Airway epithelial cell (primary cell): ENCODE measurements at places on chromosomes 13 and 19. TPM values are rescaled to one million over a fixed set of nuclear protein-coding genes. Genes with fewer than 3 reads are reported as not detected.

ALDH16A1 gene
- 37.9 and 44.0 TPM in 2 replicates for total RNA-seq

ASPDH gene
- not detected in 2 replicates for total RNA-seq

IRS2 gene
- 9.6 and 13.5 TPM in 2 replicates for total RNA-seq

TMPRSS9 gene
- 0.05 TPM in 1 of 2 replicates, not detected in the other for total RNA-seq

SHISA7 gene
- not detected in 2 replicates for total RNA-seq

AKAP8L gene
- total RNA-seq, result 66.4 and 69.1 TPM in 2 replicates

OSCAR gene
- total RNA-seq, result 0.19 and 0.21 TPM in 2 replicates

YIF1B gene
- 68.6 and 74.6 TPM in 2 replicates for total RNA-seq

LYPD3 gene
- total RNA-seq, result 288 and 344 TPM in 2 replicates

RNASEH2A gene
- 39.0 and 42.2 TPM in 2 replicates for total RNA-seq

AP1M1 gene
- total RNA-seq, result 49.7 and 61.1 TPM in 2 replicates

CYP4F8 gene
- total RNA-seq, result not detected in 2 replicates

CEBPA gene
- 23.4 and 27.0 TPM in 2 replicates for total RNA-seq

ACER1 gene
- total RNA-seq, result not detected in 2 replicates

ZNF433 gene
- 3.8 and 5.3 TPM in 2 replicates for total RNA-seq

ERFL gene
- 0.07 TPM in 1 of 2 replicates, not detected in the other for total RNA-seq
